ENCODE measurements at places on chromosomes 2 and 18.

GRCh38 chr2:66843847-66844246 is 408.9 kb downstream of the MEIS1 start:
- DNase-seq, result no peak

DNA sequence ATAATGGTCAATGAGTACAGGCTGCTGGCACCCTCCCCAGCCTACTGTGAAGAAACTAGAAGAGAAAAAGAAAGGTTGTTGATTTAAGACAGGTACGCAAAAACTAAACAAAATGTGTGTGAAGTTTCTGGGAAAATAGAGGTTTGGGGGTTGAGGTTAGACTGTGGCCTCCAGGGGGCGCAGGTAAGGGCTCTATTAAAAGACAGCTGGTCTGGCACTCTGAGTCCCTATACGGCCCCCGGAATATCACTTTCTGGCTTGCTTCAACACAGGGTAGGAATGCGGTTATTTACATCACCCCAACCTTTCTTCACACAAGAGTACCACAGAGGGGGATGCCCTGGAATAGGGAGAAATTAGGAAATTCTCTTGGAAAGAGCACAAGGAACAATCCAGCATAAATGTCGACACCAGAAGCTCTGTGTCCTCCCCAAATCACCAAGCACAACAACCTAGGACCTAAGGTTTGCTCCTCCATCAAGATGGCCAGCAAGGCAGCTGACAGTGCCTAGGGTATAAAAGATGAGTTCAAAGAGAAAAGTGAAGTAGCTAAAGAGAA is 480.8 kb upstream of the KLHL29 start:
- DNase-seq, result peak; percentile 12

DNA sequence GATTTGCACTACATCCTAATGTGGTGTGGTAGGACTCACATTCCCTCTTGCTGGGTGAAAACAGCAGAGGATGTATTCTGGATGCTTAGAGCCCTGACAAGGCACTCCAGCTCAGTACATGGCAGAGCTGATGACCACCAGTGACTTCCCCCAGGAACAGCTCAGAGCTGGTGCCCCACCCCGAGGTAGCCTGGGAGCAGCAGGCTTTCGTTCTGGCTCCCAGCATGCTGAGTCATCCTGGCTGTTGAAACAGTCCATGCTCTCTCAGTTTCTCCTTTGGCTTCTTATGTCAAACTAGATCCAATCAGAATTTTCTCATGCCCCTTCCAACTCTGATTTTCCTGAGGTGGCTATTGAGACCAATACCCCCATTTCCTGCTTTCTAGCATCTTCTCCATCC is 438.2 kb downstream of the NBAS start:
- no peak for DNase-seq

DNA sequence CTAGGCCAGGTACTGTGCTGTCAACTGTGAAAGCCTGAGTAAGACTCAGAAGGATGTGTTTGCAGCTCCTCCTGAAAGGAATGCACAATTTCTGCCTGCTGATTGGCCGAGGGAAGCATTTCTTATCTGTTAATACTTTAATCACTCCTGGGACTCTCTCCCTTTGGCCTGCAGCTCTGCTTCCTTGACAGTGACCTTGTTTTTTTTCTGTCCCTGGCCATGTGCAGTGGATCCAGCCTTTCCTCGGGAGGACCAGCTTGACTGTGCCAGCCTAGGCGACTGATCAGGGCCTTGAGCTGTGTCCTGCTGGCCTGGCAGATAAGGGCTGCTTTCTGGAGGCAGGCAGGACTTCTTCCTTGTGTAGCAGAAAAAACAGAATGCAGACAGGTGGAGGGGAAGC is 10.0 kb downstream of the RNF144A start:
- no peak for DNase-seq

DNA sequence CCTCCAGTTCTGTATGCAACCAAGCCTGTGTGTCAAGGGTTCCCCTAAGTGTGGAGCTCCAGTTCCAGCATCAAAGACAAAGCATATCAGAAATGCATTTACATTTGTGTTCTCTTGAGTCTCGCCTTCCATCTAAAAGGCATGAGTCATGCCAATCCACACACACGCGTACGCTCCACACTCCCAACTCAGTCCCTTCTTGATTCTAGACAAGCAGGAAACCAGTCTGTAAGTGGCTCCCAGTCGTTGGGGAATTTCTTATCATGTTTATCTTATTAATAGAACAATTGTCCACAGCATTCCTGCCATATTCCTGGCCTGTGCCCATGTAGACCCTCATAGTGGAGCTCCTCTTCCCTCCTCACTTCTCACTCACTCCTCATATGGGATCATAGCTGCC is 86.4 kb upstream of the SLC35G4 start:
- DNase-seq, result no peak

DNA sequence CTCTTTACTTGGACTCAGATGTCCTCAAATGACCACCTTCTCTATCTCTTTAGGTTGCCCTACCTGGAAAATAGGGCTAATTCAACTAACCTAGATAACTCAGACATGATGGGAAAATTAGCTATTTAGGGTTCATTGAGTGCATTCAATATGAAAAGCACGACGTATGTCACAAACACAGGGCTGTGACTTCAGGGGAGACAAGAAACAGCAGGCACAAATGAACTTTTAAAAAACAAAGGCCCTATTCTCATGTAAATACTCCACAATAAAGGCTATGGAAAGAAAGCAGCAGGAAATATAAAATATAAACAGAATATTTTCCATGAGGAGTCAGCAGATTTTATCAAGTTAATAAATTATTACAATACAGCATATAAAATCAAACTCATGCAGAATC is 97.8 kb downstream of the SS18 start:
- no peak for DNase-seq

GRCh38 chr2:37377187-37377532 is 32.7 kb downstream of the QPCT start:
- no peak for DNase-seq

Measured in SHP77 (cell line).